ENCODE measurements at places on chromosomes 2 and 18. TPM values are rescaled to one million over a fixed set of nuclear protein-coding genes. Genes with fewer than 3 reads are reported as not detected.

GRCh38 chr2:47437287-47437686, 34.3 kb downstream of the MSH2 start:
- peaks cover 58% of the 10 kb centered on the region for H3K36me3 ChIP-seq
- H3K27me3 ChIP-seq = no peaks in the 10 kb centered on the region
- no peak overlapping the region for H3K27ac ChIP-seq
- no peak overlapping the region for H3K4me3 ChIP-seq

- DNase-seq = peak; percentile 50
- no peaks in the 10 kb centered on the region for H3K27me3 ChIP-seq
- H3K27ac ChIP-seq = no peak overlapping the region
- H3K36me3 ChIP-seq = no peaks in the 10 kb centered on the region
- H3K4me3 ChIP-seq = no peak overlapping the region
These were observed 393.8 kb upstream of the LYPD1 start for GRCh38 chr2:133063775-133064174.

DNA sequence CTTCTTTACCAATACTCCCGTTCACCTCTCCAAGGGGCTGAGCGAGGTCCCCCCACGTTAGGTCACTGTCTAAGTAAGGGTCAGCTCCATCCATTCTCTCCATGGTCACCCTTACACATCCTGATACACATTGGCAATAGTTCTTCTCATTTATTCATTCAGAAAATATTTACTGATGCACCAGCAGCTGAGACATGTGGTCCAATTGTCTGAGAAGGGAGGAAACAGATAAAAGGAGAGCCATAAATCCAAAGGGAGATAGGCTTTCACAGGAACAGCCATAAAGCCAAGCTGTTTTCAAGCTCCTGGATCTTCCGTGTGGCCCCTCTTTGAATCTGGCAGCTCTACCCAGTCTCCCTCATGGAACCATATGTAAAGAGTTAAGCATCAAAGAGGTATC, 121.2 kb downstream of the TXNL1 start:
- H3K27me3 ChIP-seq = no peaks in the 10 kb centered on the region
- H3K27ac ChIP-seq = no peak overlapping the region
- H3K4me3 ChIP-seq = no peak overlapping the region
- H3K4me1 ChIP-seq = no peaks in the 10 kb centered on the region
- DNase-seq = no peak
- no peaks in the 10 kb centered on the region for H3K36me3 ChIP-seq

DNA sequence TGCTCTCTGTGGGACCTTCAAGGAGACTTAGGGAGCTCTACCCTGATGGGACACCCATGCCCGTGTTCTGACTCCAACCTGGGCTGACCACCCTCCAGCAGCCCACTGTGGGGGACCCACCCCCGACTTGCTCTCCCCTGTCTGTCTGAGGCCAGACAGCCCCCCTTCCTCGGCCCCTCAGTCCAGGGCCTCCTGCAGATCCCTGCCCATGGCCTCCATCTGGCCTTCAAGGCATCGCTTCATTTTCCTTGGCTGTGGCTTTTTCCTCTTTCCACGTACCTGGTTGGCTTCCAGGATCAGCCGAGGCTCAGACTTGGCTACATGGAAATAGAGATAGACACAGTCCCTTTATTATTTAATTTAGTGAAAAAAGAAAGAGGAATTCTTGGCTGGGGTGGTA, 290.0 kb downstream of the CYP26B1 start:
- H3K27ac ChIP-seq = no peak overlapping the region
- no peak for DNase-seq
- no peaks in the 10 kb centered on the region for H3K27me3 ChIP-seq
- no peak overlapping the region for H3K4me3 ChIP-seq
- H3K4me1 ChIP-seq = no peaks in the 10 kb centered on the region

DNA sequence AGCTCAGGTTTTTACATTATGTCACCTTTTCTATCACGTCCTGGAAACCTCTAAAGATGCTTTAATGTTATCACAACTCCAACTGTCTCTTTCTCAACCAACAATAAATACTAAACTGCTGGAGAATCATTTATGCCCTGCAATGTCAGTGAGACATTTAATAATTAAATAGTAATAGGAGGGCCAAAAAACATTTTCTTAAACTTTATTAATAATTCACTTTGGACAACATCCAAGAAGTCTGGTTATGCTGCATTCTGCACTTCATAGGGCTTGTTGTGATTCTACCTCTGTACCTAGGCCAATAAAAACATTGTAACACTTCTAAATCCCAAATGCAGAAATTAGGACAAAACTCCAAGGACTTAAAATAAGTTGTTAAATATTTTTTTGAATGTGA, 420.4 kb upstream of the LRRTM1 start:
- no peak overlapping the region for H3K27ac ChIP-seq
- H3K4me1 ChIP-seq = no peaks in the 10 kb centered on the region
- H3K4me3 ChIP-seq = no peak overlapping the region
- DNase-seq = no peak
- no peaks in the 10 kb centered on the region for H3K36me3 ChIP-seq
- H3K27me3 ChIP-seq = no peaks in the 10 kb centered on the region

The KIF5C gene
- 52.9 TPM for total RNA-seq
